ENCODE measurements at places on chromosomes 12 and 14.

DNA sequence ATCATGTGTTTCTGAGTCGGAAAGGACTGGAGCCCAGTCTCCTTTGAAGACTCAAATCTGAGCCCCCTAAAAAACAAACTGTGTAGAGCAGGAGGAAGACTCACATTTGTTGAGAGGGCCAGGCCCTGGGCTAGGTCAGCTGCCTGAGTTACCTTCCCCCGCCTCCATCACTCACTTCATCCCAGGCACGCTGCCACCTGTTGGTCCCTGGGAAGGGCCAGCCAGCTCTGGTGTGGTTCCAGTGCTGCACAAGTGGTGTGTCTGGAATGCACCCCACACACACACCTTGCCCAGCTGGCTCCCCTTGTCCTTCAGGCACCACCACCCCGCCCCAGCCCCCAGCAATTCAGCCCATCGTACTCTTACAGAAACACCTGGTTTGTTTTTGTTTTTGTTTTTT, 9.0 kb downstream of the MVK start:
- no peak for DNase-seq

DNA sequence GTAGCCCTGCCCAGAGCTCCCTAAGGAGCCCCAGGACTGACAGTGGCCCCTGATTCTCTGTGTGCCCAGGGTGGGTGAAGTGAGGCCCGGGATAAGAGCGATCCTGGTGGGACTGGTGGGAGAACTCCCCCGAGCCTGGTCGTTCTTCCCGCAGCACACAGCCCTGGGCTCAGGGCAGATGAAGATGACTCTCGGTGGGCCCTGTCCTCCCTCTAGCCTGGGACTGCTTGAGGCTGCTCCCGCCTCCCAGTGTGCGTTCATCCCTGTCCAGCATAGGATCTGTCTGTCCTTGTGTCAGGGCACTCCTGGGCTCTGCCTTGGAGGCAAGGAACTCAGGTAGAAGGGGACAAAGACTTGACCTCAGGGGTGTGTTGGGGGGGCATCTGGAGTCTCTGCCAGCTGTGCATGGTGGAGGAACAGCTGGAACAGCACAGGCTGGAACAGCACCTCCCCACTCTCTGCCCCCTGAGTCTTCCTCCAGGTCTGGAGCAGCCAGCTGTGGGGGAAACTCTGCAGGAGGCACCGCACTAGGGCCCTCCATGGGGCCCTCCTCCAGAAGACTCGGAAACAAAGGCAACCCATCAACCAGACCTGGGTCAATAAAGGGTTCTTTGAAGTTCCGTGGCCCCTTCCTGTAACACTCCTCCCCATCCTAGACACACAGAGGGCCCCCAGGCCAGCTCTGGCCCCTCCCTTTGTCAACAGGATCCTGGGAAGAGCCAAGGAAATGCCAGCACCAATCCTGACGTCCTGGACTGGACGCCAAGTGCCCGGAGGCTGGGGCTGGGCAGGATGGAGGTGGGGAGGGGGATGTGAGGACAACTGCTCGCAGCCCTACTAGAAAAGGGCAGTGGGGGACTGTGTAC, 15.9 kb downstream of the FAIM2 start:
- DNase-seq: no peak

- DNase-seq: no peak
Observed at GRCh38 chr12:14431975-14432374, 66.5 kb downstream of the ATF7IP start.

DNA sequence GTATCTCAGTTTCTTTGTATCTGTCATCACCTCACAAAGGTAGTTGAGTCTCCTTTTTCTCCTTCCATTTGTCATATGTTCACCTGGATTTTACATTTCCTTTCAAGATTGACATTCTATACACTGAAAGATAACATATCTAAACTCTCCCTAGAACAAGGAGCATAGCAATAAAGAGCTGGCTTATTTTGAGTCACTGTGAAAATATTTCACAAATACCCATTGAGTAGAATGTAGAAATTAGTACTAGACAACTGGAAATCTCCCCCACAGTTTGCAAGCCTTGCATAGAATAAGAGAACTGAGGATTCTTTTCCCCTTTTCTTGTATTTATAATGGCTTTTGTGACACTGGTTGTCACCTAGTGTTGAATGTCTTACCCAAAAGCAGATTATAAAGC, 111.2 kb downstream of the KICS2 start:
- DNase-seq: peak; percentile 26

GRCh38 chr12:57756406-57757341, 1.8 kb downstream of the MARCHF9 start:
- peak; percentile 38 for DNase-seq

- no peak for DNase-seq
Observed at GRCh38 chr12:1357711-1358110, 236.7 kb downstream of the FBXL14 start.

DNA sequence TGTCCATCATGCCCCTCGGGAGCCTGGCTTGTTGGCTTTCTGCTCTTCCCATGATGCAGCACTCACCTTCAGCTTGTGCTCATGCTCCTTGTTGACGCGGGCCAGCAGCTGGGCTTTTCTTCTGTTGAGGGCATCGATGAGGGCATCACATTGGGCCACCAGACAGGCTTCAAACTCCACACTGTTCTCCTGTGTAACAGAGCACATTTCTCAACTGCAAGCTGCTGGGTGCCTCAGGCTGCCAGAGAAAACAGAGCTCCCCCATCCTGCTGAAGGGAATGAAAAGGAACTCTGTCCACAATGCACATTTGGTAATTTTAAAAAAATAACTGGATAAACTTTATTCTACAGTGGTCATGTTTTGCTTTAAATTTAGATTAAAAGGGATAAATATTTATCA, 72.1 kb downstream of the TRIM9 start:
- no peak for DNase-seq

- no peak for DNase-seq
Observed at GRCh38 chr12:99389751-99390150, 257.8 kb upstream of the GARIN6 start.

- no peak for DNase-seq
Observed at GRCh38 chr14:59239022-59239421, 50.6 kb downstream of the DAAM1 start.

- DNase-seq: peak; percentile 28
Observed at GRCh38 chr12:130031571-130032189, 127.9 kb upstream of the TMEM132D start.

DNA sequence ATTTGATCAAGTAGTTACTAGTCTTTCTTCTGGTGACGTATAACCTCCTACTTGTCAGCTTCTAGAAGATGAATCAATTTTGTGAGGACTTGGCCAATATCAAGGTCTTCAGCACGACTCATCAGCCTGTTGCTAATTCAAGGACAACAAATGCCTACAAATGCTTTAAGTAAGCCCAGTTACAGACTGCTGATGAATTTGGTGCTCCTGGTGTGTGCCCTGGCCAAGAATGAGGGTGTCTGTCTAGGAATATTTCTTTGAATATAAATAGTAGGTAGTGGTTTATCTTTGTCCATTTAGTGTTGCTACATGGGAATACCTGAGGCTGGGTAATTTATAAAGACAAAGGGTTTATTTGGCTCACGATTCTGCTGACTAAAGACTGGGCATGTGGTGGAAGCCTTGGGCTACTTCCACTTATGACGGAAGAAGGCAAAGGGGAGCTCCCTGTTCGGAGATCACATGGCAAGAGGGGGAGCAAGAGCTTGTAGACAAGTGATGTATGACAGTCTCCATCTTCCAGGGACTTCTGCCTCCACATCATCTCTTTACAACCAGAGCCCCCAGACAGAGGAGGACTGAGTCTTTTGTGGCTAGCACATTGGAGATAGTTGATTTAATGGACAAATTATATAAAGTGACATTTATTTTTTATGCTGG, 180.2 kb downstream of the CRADD start:
- DNase-seq: peak; percentile 78

DNA sequence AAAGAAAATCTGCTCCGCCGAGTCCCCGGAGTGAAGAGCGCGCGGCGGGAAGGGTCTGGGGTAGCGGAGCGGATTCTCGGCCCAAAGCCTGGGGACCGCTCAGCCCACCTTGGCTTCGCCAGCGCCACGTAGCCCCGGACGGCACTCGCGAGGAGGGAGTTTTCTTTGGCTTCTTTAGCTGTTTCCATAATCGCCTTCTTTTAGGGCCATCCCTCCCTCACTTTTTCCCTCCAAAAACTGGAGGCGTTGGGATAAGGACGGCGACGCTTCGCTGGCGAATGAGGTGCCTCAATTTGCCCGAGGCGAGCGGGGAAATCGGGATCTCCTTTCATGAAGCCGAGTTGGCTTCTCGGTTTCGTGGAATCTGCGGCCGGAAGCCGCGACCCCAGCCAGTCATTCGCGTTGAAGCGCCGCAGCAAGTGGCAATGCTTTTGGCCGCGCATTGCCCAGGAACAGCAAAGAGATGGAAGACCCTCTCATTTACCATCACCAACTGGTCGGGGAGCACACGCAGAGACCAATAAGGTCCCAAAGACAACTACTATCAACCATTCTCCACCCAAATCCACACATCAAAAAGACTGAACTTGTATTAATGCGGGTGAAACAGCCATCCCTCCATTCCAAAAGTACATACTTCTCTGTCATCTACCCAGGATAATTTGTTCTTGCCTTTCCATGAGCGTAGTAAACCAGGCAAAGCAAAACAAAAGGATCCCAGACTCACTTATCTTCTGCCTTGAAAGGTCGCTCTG, 8.4 kb upstream of the SIX1 start:
- peak; percentile 44 for DNase-seq

DNA sequence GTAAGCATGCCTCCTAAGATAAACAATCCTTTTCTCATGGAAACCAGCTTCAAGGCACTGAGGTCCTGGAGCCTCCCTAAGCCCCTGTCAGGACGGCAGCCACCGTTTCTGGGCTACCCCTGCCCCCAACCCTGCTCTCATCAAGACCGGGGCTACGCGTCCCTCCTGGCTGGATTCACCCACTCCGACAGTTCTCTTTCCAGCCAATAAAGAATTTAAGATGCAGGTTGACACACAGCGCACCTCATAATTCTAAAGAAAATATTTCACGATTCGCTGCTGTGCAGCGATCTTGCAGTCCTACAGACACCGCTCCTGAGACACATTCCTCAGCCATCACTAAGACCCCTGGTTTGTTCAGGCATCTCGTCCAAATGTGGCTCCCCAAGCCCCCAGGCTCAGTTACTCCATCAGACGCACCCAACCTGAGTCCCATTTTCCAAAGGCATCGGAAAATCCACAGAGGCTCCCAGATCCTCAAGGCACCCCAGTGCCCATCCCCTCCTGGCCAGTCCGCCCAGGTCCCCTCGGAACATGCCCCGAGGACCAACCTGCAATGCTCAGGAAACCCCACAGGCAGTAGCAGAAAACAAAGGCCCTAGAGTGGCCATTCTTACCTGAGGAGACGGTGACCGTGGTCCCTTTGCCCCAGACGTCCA, 336.3 kb downstream of the TMEM121 start:
- DNase-seq: no peak

- DNase-seq: no peak
Observed at GRCh38 chr12:24795699-24796347, 153.1 kb downstream of the BCAT1 start.

GRCh38 chr12:94674835-94675234, 24.5 kb upstream of the TMCC3 start:
- no peak for DNase-seq

DNA sequence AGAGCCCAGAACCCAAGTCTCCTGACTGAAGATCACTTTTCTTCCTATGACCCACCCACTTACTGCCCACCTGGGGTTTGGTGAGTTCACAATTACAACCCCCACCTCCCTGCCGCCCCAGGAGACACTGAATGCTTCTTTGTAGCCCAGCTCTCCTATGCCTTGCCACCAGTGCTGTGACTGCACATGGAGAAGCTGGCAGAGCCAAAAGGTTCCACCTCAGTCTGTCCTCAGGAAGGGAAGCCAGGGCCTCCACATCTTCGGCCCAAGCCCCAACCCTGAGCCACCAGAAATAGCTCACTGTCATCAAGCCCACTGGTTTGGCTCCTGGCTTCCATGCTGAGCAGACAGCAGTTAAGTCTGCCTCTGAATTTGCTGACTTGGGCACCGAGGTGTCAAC, 25.6 kb downstream of the OTUB2 start:
- DNase-seq: no peak

DNA sequence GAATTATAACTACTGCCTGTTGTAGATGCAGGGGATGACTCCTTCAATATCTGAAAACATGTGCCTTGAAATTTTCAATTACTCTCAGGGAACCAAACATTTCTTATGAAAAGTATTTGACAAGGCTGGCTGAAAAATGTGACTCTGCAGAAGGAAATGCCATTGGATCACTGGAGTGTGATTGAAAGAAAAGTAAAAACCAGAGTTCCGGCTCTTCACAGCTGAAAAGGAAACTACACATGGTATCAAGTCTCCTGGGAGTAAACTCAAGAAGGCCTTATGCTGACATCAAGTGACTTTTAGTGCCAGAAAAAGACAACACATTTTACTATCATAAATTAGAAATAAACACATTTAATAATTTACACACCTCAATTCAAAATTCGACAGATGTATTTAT, 693.0 kb downstream of the LRFN5 start:
- DNase-seq: peak; percentile 4

DNA sequence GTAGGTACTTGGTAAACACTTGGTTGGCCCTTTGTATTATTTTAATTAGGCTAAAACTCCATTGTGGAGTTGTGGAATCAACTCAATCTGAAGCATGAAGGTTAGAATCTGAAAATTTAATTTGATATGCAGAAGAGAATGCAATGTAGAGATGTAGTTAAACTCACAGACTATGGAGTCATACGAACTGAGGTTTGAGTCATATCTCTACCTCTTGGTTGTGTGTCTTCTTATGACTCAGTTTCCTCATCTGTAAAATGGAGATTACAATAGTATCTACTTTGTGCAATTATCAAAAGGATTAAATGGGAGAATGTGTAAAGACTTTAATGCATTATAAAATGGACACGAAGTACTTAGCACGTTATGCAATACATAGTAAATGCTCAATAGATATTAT, 146.0 kb upstream of the IFNG-AS1 start:
- no peak for DNase-seq

DNA sequence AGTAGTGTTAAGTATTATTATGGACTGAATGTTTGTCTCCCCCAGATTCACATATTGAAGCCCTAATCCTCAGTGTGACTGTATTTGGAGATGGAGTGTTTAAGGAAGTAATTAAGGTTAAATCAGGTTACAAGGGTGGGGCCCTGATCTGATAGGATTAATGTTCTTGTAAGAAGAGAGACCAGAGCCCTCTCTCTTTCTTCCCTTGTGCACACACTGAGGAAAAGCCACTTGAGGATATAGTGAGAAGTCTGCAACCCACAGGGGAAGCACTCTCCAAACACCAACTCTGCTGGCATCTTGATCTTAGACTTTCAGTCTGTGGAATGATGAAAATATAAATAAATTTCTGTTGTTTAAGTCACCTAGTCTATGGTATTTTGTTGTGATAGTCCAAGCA, 2.2 kb upstream of the KLRG1 start:
- no peak for DNase-seq

GRCh38 chr14:55800156-55800785, 220.3 kb downstream of the KTN1 start:
- DNase-seq: no peak

- DNase-seq: peak; percentile 32
Observed at GRCh38 chr14:93285044-93285443, 47.8 kb downstream of the BTBD7 start.
